Stimulated activated CD4-positive, alpha-beta T cell treated with anti-CD3 and anti-CD28 coated beads, Interleukin-1b, Interleukin-23, amount 100 ng/mL, for 1 hour (primary cell): ENCODE measurements at places on chromosomes 3 and 15.

GRCh38 chr3:172559020-172559419 lies 35.8 kb upstream of the TNFSF10 start:
- DNase-seq: no peak

DNA sequence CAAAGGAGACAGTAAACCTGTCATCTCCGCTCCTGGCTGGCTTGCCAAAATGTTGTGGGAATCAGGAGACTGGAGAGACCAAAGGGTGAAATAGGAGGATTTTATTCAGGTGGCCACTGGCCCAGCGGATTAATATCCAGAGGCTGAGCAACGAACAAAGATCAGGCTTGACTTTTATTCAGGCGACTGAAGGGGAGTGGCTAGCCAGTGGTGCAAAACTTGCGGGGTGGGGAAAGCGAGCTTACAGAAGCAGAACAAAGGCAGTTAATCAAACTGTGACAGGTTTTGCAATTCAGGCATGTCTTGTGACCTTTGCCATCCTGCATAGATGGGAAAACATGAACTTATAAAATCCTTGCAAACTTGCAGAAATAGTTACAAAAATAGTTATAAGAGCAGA lies 19.8 kb upstream of the ACAD9 start:
- no peak for DNase-seq

DNA sequence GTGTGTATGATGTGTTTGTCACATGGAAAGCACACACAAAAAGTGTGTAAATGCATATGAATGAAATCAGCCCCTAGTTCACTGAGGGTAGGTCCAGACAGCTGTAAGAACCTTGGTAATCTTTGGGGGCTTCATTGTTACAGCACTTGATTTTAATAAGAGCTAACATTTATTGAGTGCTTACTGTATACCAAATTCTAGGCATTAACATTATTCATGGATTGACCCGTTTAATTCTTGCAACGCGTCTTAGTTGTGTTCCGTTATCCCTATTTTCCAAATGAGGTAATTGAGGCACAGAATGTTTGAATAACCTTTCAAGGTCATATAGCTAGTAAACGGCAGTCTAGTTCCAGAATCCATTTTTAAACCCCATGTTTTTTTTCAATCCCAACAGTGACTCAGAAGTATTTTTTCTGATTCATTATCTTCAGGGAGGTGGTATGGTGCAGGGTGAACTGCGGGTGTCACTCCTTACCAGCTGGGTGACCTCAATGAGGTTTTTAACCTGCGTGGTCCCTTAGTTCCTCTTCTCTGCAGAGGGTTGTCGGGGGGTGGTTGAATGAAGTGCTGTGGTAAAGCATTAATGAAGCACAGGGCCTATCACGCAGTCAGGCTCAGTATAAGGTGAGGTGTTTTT lies 14.2 kb downstream of the RAB8B start:
- DNase-seq: no peak

DNA sequence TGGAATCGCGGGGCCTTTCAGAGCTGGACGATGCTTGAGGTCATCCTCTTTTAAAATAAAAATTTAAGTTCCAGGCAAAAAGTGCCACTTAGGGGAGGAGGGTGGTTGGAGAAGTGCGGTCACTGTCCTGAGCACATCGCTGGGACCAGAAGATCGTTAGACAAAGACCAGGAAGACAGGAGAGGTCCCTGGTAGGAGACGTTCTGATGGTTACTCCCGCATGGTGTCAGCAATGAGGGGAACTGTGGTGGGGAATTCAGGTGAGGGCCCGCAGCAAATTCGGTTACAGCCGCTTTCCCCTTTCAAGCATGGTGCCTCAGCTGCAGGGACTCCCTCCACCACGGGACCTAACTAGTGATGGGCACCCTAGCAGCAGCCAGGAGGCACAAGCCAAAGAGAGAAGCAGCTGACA lies 1.0 kb upstream of the ISY1 start:
- DNase-seq: no peak

DNA sequence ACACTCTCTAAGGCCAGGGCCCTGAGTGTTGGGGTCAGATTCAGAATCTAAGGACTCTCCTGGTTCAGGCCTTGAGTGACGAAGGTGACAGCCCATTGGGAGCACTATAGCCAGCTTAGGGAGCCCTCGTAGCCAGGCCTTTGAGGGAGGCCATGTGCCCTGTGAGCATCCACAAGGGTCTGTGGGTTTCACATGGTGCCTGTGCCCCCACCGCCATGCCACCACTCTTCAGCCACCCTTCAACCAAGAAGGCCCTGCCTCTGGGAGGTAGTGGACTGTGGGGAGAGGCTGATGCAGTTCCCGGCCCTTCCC lies 37.5 kb downstream of the TSPAN3 start:
- no peak for DNase-seq

- no peak for DNase-seq
Measured at GRCh38 chr3:39808467-39809180, 785 bp upstream of the MYRIP start.
